NCI-H187 treated with DMSO at 0.1 percent for 48 hours (cell line): ENCODE measurements at places on chromosomes 4 and X.
A peak's percentile ranks its signal among the peaks of the same experiment; 100 is the strongest.

GRCh38 chr4:123127218-123127617 lies 204.8 kb upstream of the NUDT6 start:
- DNase-seq = no peak

DNA sequence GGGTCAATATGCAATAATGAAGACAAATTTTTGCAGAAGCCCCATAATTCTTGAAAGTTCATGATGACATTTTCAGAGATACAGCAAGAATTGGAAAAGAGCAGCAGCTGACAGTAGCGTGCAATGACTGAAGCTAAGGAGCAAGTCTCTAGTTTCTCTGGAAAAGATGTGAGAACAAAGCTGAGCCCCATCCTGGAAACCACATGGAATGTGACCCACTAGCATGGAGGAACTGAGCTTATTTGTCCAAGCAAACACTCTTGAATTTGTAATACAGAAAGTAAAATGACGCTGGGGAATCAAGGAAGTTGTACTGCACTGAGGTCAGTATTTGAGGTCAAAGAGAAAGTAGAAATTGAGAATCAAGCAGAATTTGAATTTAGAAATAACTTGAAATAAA lies 1447.2 kb downstream of the FSTL5 start:
- no peak for DNase-seq

DNA sequence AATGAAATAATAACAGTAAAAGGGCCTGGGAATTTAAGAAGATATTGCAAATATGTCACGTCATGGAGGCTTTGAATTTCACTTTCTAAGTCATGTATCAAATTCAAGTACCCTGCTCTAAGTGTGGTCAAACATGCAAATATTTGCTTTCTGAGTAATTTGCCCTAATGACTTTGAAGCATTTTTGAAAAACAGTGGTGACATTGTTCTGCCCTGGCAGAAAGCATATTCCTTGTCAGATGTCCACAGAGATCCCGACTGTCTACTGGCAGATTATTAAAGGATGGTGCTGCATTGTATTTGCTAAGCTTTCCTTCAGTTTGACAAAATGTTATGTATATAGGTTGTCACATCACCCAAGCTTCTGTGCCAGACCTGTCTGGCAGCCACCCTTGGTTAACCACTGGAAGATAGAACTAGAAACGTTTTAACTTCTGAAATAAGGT lies 92.5 kb downstream of the ANK2 start:
- DNase-seq = peak; percentile 74

DNA sequence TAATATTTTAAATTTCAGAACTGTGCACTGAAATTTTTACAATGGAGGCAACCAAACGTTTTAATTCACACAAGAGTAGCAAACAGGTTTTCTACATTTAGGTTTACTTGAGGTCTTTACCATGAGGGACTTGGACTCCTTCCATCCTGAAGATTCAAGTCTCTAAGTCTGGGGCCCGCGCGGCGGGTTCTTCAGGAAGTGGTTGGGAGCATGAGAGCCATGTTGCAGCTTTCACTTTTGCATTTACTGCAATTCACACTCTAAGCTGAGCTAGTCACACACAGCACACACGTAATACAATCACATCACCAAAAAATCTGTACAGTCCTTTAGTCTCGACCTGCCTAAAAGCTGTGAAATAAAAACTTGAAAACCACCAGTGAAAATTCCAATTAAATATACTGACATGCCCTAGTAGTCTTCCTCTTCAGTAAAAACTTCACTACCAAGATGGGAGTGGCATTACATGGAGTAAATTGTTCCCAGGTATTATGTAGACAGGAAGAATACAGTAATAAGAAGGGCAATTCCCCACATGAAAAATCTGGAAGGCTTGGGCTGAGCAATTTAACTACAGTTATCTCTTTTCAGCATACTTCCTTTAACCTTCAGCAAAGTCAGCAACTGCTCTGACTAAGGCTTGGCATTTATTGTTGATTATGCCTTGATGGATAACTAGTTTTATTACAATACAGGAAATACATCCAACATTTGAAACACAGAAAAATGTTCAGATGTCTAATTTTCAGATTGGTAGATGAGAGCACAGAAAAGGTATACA lies 571.1 kb upstream of the DIPK2B start:
- DNase-seq = no peak

GRCh38 chr4:165668694-165669093 lies 204.3 kb upstream of the TLL1 start:
- DNase-seq = no peak

- DNase-seq = no peak
These were observed 219.4 kb upstream of the ZC4H2 start for GRCh38 chrX:65195621-65196020.

DNA sequence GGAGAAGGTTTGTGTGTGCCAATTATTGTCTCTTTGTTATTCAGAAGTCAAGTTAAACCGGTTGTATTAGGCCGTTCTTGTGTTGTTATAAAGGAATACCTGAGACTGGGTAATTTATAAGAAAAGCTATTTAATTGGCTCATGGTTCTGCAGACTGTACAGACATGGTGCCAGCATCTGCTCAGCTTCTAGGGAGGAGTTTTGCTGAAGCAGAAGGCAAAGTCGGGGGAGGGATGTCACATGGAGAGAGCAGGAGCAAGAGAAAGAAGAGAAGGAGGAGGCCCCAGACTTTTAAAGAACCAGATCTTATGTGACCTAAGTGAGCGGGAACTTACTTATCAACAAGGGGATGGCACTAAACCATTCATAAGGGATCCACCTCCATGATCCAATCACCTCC lies 349.3 kb upstream of the PCDH18 start:
- no peak for DNase-seq

DNA sequence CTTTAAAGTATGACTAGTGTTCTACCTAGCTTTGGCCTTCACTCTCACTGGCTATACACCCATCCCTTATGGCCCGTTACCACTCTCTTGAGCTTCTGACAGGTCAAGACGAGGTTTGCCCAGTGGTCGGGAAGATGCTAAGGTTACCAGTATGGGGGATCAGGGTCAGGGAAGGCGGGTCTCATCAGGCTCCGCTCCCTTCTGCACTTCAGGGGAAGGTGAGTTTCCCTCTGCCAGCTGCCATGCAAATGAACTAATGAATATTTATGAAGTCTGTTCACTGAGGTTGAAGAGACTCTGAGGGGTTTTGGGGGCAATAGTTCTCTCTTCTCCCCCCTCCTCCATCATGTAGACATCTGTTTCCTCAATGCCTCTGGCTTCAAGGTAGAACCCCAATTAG lies 6.6 kb downstream of the EFNB1 start:
- DNase-seq = no peak

- DNase-seq = no peak
These were observed 60.8 kb upstream of the MSANTD1 start for GRCh38 chr4:3188118-3188517.

DNA sequence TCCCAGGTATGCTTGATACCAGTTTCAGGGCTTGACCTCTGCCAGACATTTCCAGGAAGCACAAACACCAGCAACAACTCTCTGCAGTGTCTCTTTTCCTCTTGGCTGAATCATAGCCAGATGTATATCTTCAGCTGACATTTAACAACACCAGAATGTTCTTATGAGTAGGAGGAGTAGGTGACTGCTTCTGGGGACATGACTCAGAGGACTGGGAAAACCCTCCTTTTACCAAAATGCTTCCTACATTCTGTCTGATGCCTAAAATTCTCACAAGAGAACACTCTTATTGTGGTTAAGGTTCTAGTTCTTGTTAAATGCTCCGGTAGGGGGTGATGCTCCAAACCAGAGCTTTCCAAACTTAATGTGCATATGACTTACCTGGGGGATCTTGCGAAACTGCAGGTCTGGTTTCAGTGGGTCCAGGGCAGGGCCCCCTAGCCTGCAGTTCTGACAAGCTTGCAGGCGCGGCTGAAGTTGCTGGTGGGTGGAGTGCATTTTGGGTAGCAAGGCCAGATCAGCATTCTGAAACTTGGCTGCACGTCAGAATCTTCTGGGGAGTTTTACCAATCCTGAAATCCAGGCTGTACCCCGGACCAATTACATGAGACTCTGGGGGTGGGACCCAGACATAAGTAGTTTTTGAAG lies 329.3 kb upstream of the RPS6KA3 start:
- DNase-seq = no peak
